ENCODE measurements at places on chromosomes 7 and 10.

GRCh38 chr7:112905950-112906349 is 115.8 kb upstream of the TMEM168 start:
- no peak for DNase-seq

DNA sequence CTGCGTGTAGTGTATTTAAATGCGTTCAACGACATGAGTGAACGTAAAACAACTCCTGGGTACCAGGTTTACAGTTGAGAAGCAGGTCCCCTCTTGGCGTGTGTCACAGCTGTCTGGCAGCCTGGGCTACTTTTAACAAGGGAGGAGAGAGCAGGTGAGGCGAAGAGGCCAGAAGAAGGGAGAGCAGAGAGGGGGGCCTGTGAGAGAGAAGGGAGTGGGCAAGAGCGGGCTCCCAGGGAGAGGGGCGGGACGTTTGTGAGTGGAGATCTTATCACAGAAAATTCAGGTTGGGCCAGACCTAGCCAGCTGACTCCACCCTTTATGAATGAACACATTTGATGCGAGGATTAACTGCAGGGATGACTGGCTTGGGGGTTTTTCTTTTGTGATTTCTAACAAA is 154.0 kb downstream of the CAMK1D start:
- no peak for DNase-seq

- DNase-seq, result peak; percentile 14
Observed at GRCh38 chr10:3043512-3044368, 23.6 kb upstream of the PFKP start.

DNA sequence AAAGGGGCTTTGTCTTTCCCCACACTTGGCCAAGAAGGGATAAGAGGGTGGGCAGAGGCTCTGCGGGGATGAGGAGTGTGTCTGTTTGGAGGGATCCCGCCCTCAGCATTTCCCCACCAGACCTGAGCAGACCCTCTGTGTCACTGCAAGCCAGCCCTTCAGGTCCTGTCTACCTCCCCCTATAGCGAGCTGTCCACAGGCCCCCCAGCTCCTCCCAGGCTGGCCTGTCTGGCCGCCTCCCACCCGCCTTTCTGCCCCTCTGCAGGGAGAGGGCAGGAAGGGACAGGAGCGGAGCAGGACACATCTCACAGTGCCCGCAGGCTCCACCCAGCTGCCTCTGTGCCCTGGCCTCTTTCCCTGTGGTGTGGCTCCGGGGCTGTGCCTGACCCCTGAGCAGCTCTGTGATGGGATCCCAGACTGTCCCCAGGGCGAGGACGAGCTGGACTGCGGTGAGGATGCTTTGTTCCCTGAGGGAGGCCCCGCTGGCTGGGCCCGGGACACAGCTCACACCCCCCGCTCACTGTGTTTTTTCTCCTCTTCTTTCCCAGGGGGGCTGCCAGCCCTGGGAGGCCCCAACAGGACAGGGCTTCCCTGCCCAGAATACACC is 17.5 kb upstream of the ZNF467 start:
- no peak for DNase-seq

DNA sequence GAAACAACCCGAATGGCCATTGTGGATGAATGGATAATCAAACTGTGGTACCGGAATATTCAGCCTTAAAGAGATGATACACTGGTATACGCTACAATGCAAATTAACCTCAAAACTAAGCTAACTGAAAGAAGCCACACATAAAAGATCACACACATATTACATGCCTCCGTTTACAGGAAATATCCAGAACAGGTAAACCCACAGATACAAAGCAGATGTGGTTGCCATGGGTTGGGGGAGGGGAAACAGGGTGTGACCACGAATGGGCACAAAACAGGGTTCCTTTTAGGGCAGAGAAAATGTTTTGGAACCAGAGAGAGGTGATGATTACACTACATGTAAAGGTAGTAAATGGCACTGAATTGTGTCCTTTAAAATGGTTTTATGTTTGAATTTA is 16.6 kb downstream of the ESYT2 start:
- peak; percentile 69 for DNase-seq

GRCh38 chr7:115047958-115048720 is 126.2 kb downstream of the MDFIC start:
- no peak for DNase-seq

DNA sequence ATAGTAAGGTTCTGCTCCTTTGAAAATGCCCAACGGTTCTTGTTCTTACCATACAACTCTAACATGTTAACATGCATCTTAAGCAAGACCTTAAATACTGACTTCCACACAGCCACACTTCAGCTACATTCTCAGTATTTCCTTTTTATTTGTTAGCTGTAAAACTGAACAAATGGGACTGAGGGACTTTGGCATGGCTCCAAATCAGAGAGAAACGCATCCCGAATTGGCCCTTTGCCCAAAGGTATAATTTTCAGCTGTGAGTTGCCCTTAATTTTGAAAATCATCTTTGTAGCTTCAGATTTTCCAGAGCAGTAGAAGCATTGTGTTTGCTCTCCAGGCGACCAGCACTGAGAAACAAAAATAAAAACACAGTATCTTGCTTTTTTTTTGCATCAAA is 56.4 kb downstream of the NEUROD6 start:
- no peak for DNase-seq

- no peak for DNase-seq
Observed at GRCh38 chr7:128236924-128237586, 4.0 kb upstream of the LEP start.

DNA sequence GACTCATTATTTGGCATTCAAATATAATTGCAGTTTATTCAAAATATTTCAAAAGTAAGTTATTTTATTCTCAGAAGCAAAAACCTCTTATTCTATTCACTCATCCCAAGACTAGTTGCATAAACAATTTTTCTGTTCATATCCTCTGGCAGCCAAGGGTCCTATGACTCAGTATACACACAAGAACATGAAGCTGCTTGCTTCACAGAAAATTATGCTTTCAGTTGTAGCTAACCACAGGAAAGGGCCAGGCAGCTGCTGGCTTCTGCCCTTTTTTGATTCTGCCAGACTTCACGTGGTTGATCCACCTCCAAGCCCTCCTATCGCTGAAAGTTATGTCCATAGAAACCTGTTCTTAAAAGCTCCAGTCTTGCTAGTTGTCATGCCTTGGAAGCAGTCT is 108.8 kb downstream of the ABCA13 start:
- no peak for DNase-seq

GRCh38 chr10:102157224-102157623 is 5.0 kb downstream of the NOLC1 start:
- no peak for DNase-seq

DNA sequence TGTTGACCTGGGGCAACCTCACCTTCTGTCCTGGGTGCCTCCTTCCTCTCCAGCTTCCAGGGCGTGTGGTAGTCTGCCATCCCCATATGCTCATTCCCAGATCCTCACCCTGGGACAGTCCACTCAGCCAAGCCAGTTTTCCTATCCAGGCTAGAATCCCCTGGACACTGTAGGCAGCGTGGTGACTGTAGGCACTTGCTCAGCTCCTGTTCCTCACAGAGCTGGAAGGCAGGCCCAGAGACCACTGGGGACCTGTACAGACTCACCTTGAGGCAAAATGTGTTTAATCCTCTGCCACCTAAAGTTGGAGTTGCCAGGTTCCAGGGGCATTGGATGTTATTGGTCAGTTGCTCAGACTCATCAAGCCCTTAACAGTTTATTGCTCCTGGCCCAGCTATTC is 2.4 kb upstream of the GRID1 start:
- DNase-seq, result no peak

GRCh38 chr7:28704706-28705105 is 253.4 kb downstream of the TRIL start:
- DNase-seq, result no peak

DNA sequence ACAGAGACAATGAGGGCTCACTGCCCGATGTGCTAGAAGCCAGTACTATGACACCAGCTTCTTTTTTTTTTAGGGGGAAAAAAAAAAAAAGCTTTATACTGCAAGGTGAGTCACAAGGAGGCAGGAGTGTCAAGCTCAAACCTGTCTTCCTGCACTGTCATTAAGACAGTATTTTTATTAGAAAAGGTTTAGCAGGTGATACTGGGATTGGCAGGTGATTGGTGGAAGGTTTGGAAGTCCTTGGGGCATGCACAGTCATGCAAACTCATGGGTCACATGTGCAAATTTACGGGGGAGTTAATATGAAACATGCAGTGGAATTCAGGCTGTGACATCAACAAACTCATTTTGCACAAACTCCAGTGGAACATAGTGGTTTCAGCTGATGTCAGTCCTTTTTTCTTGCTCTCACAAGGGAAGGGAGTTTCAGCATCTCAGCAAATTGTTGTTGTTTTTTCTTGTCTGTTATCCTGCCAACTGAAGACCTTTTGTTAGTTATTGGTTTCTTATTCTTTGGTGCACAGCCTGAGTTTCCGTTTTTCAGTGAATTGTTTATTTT is 530.6 kb downstream of the ANKRD7 start:
- no peak for DNase-seq

DNA sequence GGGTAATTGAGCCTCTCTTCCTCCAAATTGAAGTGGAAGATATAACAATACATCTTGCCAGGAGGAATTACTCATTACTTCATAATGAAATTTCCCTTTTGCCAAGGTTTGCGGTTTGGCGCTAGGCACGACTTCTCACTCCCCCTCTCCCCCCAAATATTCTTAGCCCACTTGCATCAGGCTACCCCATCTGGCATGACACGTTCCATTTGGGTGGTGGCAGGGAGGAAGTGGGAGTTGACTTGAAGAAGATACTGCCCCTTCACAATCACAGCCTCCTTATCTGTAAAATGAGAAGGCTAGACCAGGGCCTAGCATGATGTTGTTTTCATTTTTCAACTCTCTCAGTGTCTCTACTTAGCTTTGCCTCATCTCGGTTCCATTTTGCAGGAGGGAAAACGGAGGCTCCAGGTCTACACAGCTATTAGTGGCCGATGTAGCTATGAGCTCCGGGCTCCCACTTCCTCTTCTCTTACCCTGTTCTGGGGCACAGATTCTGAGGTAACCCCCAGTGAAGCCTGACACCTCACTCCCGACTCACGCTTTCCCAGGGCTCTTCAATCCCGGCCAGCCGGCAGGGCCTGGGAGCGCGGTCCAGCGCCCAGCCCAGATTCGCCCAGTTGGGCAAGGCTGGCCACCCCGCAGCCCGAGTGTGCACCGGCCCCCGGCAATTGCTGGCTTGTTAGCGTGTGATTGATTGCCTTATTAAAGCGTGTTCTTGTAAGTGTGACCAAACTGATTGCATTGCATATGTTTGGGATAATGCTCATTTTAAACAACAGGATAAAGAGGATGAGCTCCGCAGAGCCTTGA is 6.5 kb downstream of the EVX1 start:
- no peak for DNase-seq

DNA sequence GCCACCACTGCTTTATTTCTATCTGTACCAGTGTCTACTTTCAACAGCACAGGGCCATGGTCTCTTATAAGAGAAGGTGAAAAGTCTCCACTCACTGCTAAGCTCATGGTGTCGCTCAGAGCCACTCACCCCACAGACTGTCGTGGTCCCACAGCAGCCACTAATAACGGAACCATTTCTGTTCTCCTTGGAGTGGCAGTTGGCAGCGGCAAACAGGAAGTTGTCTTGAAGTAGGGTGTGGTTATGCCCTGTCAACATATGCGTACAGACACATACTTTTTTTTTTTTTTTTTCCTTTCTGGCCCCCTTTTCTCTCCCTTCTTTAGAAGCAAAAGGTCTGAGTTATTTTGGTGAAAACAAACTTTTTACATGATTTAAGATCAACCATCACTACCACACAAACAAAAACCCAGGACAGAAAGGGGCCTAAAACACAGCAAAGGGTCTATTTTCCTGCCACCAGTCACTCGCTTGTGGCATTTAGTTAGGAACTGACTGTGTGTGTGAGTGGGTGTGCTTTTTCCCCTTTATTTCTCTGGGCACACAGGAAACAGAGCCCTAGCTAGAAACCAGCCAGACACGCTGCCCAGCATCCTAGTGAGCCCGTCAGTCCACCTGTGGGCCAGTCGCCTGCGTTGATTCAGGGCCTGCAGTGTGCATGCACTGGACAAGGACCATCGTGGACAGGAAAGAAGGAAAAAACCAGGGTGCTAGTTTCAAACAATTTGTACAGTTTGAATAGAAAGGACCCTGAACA is 96.7 kb upstream of the EFCAB10 start:
- peak; percentile 56 for DNase-seq

DNA sequence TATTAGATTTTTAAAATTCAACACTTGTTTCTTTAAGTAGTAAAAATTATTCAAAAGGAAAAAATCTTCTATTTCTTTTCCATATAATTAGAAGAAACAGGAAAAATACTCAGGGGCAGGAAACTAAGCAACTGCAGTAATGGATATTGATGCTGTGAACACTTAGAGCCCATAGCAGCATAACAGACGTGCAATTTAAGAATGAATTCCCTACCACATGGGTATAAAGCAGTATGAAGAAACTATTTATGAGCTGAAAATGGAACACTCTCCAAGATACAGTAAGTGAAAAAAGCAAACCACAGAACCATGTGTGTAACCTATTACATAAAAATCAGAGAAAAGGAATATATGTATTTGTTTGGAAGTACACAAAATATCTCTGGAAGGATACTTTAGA is 30.8 kb downstream of the ARHGAP19 start:
- no peak for DNase-seq

DNA sequence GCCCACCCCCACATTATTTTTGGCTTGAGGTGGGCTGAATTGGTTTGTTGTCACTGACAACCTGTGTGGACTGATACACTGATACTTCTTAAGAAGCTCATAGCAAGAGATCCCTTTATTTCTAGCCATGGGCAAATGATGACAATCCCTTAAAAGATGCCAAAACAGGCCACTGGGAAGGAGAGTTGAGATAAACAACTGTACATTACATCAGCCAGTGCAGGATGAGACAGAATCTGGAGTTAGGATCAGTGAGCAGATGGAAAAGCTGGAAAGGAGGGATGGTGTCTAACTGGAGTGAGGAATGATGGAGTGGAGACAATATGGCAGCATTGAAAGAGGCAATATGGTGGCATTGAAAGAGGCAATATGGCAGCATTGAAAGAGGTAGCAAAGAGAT is 195.9 kb upstream of the LYZL2 start:
- DNase-seq, result no peak

DNA sequence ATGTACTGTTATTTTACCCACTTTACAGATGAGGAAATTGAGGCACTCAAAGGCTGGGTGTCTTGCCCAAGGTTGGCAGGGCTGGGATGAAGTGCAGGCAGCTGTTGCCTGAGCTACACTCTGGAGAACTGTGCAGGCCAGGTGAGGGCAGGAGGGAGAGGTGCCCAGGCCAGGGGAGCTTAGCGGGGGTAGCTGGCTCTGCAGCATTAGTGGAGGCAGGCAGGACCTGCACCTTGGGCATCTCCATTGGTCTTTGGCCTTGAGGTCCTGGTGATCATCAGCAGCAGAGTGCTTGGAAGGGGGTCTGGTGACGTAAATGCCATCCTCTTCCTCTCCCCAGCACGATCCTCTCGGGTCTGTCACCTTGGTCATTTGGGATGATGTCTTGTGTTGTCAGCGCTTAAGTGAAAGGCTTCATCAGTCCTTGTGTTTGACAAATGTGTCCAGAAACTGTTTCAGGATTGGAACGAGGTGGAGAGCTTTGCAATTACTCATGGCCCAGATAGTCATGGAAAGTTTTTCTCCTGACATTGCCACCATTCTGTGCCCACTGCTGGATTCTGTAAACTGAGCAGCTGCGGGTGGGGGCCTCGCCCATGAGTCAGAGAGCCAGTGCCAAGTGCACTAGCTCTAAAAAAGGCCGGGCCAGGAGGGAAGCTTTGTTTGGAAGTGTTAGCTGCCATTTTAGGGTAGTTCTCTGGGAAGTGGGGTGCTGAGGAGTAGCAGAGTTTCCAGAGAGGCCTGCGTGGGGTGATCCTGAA is 47.6 kb downstream of the TSPAN15 start:
- DNase-seq, result no peak

All from activated effector memory CD4-positive, alpha-beta T cell treated with Interleukin-2 at 50 U/mL for 16 hours (primary cell).